ENCODE measurements at places on chromosomes 4 and X.

GRCh38 chr4:102608190-102608589, 107.0 kb downstream of the NFKB1 start:
- DNase-seq, result no peak

- no peak for DNase-seq
Observed at GRCh38 chr4:7697343-7697742, 242.3 kb downstream of the AFAP1 start.

DNA sequence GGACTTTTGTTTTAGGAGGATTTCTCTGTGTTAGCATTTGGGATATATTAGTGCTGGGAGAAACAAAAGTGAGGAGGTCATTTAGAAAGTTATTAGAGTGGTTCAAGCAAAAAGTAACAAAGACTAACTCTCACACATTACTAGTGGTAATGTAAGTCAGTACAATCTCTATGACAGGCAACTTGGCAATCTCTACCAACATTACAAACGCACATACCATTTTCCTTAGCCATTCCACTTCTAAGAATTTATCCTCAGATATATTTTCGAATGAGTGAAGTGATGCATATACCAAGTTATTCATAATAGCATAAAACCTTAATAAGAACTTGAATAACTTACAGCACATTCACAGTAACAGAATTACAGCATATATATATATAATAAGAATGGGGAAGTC, 146.2 kb downstream of the PRSS12 start:
- DNase-seq, result no peak

GRCh38 chrX:6134255-6134654, 94.4 kb downstream of the NLGN4X start:
- DNase-seq, result no peak

- no peak for DNase-seq
Observed at GRCh38 chr4:14452764-14453163, 549.5 kb upstream of the CPEB2 start.

- DNase-seq, result peak; percentile 4
Observed at GRCh38 chrX:3713937-3714434, 537 bp upstream of the PRKX start.

- DNase-seq, result no peak
Observed at GRCh38 chr4:154088741-154089140, 299.9 kb upstream of the SFRP2 start.

GRCh38 chr4:138961129-138961528, 54.5 kb upstream of the NOCT start:
- no peak for DNase-seq

- no peak for DNase-seq
Observed at GRCh38 chrX:55151199-55151598, 62.4 kb downstream of the PAGE2 start.

GRCh38 chrX:96578781-96579180, 105.9 kb upstream of the DIAPH2 start:
- no peak for DNase-seq

DNA sequence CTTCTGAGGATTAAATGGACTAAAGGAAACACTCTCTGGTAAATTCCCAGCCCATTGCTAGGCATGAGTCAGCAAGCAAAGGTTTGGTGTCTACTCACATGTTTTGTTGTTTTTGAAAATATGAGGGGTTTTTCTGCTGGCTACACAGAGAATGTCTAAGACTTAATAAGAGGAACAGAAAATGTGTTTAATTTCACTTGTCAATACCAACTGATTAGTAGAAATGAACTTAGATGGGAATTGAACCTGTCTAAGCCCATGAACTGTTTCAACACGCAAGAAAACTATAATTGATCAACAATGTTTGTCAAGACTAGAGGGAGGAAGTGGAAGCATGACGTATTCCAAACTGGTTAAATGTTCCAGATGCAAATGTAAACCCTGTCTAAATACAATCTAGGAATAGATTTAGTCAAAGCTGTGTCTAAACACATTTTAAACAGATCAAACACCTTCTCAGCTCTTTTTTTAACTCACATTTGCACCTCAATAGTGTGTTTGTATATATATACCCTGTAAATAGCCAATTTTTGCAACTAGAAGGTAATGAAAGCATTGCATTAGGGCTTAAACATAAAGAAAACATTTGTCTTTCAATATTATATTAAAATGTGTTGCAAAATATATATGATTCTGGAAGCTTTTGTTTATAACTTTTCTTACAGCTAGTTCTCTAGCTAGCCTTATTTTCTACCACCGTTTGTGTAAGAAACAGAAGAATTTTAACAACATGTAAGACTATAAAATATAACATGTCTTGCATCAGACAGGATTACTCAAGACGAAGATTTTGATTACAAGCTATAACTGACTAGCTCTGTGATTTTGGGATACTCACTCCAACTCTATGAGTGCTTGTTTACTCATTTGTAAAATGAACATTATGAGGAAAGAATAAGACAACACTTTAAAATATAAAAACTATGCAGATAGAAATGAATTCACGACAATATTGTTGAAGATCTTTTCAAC, 607.8 kb downstream of the FSTL5 start:
- DNase-seq, result no peak

DNA sequence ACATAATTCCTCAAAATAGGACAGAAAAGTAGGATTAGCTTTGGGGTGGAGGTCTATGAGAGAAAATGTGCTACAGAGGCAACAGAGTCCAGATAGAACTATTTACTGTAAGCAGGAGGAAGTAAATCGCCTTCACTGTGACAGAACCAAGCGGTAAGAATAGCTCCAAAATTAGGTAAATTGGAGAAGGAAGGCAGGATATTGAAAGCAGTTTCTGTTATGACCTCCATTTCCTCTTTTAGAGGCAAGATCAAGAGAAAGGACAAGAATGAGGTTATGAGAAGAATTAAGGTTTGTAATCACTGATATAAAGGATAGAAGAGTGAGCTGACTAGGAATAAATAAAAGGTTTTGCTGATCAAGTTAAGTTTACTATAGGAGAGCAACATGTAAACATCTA, 44.1 kb upstream of the NEUROG2 start:
- no peak for DNase-seq

Measured in esophagus squamous epithelium (tissue), 5 donors.